ENCODE measurements at places on chromosomes 1 and 21.

DNA sequence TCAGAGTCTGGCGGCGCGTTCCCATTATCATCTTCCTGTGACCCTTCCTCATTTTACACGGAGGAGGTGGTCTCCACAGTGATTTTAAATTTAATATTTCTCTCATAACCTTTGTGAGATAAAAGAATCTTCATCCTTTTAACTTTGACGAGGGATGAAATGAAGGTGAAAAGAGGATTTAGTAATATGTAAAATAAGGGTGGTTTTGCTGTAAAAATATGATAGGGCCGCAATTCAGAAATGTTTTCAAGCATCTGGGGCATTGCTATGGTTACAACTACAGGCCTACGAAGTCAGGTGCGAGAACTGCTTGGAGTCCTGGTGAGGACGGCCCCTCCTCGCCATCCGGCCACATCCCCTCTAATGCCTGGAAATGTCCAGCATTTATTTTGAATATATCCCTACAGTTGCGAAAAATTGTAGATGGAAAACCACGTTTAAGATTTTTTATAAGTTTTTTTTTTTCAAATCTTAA is 422 bp upstream of the RSBN1 start:
- peak; percentile 44 for DNase-seq

GRCh38 chr1:87044840-87045239 is 130.4 kb downstream of the HS2ST1 start:
- no peak for DNase-seq

DNA sequence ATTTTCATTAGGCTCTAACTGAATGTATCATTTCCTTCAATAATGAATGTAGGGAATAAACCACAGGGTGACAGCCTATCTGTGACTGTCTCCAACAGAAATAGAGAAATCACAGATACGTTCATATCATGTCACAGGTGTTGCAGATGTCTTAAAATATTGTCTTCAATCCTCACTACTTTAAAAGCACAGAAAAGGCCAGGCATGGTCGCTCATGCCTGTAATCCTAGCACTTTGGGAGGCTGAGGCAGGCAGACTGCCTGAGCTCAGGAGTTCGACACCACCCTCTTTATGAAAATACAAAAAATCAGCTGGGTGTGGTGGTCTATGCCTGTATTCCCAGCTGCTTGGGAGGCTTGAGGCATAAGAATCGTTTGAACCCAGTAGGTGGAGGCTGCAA is 8.2 kb downstream of the CREG1 start:
- no peak for DNase-seq

DNA sequence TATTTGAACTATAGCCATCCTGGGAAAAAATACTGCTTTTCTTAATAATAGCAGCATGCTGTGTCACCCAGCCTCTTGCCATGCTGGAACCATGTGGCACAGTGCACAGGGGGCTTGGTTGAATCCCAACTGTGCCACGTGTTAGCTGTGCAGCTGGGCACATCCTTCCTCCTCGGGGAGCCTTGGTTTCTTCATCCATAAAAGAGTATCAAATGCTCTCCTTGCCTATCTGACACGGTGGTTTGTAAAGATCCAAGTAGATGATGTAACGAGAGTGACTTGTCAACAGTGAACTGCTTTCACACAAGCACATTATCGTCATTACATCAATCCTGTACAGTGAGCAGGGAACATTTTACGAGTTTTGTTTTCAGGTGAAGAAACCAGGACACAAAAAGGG is 24.4 kb downstream of the VASH2 start:
- no peak for DNase-seq

- no peak for DNase-seq
These were observed 488.0 kb upstream of the PLXNA2 start for GRCh38 chr1:208731981-208732821.

- no peak for DNase-seq
These were observed 151.1 kb downstream of the ZNF281 start for GRCh38 chr1:200258447-200259375.

DNA sequence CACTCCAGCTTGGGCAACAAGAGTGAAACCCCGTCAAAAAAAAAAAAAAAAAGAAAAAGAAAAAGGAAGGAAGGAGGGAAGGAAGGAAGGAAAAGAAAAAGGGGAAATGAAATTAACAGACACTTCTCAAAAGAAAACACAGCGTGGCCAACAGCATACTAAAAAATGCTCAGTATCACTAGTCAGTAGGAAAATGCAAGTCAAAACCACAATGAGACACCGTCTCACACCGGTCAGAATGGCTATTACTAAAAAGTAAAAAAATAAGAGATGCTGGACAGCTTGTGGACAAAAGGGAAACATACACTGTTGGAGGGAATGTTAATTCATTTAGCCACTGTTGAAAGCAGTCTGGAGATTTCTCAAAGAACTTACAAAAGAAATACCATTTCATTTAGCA is 369.5 kb upstream of the BRINP3 start:
- no peak for DNase-seq

All from right hindlimb (tissue), 1 donor.